ENCODE measurements at places on chromosomes 16 and 17.

DNA sequence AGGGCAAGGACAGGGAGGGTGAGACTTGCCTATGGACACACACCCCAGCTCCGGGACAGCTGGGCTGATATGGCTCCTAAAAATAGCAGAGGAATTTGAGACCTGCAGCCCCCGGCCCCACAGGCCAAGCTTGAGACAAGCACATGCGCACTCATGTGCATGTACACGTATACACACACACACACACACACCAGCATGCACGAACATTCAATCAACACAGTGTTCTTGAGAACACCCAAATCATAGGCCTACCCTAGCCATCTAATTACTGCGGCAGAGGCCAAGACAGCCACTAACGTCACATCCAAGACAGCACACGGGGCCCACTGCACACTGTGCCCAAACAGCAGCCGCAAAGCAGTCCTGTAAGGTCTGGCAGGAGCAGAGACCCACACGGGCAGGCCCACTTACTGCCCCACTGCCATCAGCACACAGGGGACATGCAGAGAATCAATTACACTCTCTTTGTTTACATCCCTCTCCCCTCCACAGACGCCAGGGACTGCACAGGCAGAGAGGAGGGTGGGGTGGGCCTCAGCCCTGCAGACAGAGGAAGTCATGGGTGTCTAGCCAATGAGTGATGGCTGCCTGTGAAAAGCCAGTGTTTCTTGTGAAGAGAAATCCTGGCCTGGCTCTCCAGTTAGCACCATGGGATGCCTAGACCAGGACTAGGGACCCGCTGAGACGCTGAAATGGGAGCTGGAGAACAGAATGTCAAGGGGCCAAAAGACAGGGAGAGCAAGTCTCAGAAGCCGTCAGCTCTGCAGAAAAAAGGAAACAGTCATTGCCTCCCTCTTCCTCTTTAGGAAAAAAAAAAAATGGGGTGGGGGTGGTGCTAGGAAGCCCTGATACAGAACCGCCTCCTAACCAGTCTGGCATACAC lies 39.3 kb downstream of the MYO18A start:
- no peak for DNase-seq

- no peak for DNase-seq
Observed at GRCh38 chr16:57788252-57788841, 13.9 kb downstream of the KIFC3 start.

DNA sequence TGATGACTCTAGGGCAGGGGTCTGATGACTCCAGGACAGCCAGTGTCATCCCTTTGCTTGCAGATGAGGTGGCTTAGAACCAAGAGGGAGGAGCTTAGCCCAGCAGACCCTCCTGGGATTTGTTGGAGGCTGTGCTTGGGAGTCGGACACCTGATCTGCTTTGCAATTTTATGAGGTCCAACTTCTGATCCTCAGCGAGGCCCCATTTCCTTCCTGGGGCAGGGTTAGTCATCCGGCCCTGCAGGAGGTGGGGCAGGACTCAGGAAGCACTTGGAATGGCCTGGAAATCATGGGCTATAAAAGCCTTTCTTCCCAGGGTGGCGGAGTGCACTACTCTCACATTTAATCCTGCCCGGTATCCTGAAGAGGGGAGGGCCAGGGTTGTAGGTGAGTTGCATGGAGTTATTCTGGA lies 168.5 kb downstream of the MSI2 start:
- DNase-seq: no peak

DNA sequence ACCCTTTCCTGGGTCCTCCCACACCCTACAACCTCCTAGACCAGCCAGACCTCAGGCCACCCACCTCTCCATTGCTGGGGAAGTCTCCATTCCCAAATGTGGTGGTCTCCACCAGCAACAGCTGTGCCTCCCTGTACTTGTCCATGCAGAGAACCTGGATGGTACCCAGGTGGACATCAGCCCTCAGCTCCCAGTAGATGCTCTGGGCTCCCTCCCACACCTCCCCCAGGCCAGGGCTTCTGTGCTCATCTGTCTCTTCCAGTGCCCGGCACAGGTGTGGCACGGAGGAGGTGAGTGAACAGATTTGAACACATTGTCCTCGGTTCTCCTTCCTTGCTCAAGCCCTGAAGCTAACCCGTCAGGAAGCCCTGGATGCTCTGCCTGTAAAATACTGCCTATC lies 34.6 kb downstream of the LGALS9 start:
- no peak for DNase-seq

DNA sequence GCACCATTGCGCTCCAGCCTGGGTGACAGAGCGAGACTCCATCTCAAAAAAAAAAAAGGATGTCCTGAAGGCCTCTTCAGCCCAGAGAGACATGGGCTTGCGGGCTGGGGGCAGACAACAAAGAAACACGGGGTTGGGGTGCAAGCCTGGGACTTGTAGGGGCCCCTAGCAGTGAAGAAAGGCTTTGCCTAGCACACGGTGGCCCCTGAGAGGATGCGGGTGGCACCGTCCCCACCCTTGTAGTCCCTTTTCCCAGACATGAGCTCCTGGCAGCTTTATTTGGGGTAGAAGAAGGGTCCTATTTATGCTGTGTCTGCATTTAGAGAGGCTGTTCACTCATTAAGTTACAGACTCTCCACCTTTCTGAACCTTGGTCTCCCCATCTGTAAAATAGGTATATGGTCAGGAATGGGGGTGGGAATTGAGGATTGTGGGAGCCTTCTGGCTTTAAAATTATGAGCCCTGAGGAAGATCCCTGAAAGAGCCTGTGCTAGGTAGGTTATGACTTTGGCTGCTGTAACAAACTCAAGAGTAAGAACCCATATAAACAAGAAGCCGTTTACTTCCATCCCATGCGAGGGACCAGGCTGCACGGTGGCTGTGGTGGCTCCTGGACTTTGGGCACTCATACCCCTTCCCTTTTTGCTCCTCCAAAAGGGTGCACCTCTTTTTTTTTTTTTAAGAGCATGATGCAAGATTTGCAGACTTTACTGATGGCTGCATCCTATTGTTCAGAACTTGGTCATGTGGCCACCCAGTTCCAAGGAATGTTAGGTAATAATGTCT lies 20.6 kb upstream of the ADGRG1 start:
- no peak for DNase-seq

GRCh38 chr17:70288540-70289290 lies 119.4 kb downstream of the KCNJ2 start:
- no peak for DNase-seq

DNA sequence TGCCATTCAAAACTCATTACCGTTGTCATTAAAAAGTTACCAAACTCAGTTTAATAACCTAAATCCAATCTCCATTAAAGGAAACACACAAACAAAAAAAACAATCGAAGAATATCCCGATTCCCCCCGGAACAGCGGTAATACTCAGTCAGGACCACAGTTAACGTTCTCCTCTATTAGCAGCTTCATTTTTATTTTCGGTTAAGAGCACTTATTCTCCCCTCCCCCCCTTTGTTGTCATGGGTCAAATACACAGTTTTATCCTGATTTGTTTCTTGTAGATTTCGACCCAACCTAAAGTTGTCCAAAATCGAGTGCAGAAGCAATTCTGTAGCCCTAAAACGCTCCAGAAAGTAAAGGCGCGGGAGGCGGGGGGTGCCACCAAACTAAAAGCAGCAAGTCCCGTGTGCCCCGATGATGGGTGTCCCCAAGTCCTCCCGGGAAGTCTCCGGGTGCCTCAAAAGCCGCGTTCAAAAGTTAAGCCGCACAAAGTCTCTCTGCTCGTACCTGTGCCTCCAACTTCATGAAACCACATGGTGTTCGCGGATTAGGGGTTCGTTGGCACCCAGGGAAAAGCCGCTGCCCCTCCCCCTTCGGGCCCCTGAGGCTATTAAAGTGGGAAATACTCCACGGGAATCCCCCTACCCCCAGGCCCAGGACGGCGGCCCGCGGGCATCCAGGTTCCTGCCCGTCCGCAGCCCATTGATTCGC lies 996 bp downstream of the SUMO2 start:
- no peak for DNase-seq

- no peak for DNase-seq
Observed at GRCh38 chr17:63325808-63326207, 120.3 kb downstream of the CYB561 start.

DNA sequence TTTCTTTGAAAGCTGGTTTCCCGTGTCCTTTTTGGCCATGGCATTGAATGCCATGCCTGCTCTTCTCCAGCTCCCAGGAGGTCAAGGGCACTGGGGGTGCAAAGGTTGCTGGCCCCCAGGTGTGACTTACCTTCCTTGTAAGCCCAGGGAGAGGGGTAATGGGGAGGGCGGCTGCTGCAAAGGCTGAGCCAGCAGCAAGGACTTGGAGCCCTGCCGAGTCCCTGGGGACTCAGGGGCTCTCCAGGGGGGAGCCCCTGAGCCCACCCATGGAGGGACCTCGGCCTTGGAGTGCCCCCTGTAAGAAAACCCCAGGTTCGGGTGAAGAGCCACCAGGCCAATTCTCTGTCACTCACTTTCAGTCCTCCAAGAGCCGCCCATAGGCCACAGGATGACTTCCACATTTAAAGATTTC lies 5.9 kb upstream of the CCL22 start:
- no peak for DNase-seq

GRCh38 chr17:59260722-59261121 lies 40.4 kb downstream of the GDPD1 start:
- DNase-seq: no peak

GRCh38 chr17:66906321-66907278 lies 57.9 kb upstream of the CACNG4 start:
- peak; percentile 25 for DNase-seq

- DNase-seq: no peak
Observed at GRCh38 chr16:88013091-88013609, 61.9 kb downstream of the BANP start.

DNA sequence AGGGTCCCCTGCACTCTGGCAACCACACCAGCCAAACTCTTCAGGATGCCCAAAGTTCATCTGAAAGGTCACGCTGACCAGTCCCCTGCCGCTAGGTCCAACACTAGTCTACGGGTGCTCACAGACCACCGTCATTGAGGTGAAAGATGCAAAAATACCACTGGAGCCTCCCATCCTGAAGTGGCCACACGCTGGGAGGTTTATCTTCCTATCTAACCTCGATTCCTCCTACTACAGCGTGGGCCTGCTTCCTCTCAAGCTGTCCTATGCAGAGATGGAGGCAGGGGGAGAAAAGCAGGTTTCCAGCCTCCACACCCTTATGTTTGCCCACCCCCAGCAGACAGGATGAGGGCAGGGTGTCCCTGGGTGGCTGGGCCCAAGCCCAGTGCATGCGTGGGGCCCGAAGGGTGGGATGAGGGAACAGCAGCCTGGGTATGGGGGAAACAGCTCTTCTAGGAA lies 6.3 kb downstream of the SRCIN1 start:
- no peak for DNase-seq

GRCh38 chr17:73585583-73585982 lies 58.7 kb downstream of the SDK2 start:
- DNase-seq: no peak

- DNase-seq: no peak
Observed at GRCh38 chr17:74736513-74737298, at the start of gene RAB37. Gene RAB37, plus strand, starts transcription at chr17:74737256. Its CDS starts 17 bp downstream, at chr17:74737273.

GRCh38 chr17:50165867-50166517 lies at the start of gene SGCA:
Gene SGCA, plus strand, starts transcription at chr17:50166005. Its CDS starts 36 bp downstream, at chr17:50166041.
- DNase-seq: no peak
